Inflammatory macrophage treated with lipopolysaccharide for 4 hours (primary cell): ENCODE measurements at places on chromosomes 11 and 22.

DNA sequence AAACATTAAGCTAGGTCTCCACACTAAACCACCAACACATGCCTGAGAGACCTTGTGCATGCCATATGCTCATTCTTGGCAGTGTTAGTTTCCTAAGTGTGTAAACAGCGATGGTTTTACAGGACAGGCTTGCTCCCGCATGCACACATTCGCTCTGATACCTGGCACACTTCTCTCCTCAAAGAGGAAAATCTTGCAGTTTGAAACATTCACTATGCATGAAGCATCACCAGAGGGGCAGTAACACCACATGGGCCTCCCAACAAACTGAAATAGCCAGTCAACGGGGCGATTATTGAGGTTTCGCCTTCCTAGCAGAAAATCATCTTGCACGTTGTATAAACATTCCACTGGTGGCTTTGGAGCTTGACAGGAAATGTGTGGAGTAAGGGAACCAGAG lies 52.6 kb downstream of the ABTB2 start:
- DNase-seq: no peak

GRCh38 chr22:35638410-35638809 lies 9.8 kb upstream of the APOL6 start:
- DNase-seq: no peak

- DNase-seq: no peak
Observed at GRCh38 chr11:4103269-4103668, 8.7 kb downstream of the RRM1 start.

- no peak for DNase-seq
Observed at GRCh38 chr11:45852018-45852711, 4.9 kb downstream of the CRY2 start.

GRCh38 chr22:42881982-42882656 lies 25.0 kb upstream of the ARFGAP3 start:
- DNase-seq: no peak

GRCh38 chr22:38415046-38415445 lies 40.0 kb downstream of the KCNJ4 start:
- DNase-seq: no peak

GRCh38 chr11:71383461-71383860 lies 64.7 kb downstream of the DHCR7 start:
- no peak for DNase-seq

- DNase-seq: no peak
Observed at GRCh38 chr11:108206171-108206570, 16.3 kb downstream of the NPAT start.

- no peak for DNase-seq
Observed at GRCh38 chr22:33051960-33052839, 6.0 kb downstream of the SYN3 start.

DNA sequence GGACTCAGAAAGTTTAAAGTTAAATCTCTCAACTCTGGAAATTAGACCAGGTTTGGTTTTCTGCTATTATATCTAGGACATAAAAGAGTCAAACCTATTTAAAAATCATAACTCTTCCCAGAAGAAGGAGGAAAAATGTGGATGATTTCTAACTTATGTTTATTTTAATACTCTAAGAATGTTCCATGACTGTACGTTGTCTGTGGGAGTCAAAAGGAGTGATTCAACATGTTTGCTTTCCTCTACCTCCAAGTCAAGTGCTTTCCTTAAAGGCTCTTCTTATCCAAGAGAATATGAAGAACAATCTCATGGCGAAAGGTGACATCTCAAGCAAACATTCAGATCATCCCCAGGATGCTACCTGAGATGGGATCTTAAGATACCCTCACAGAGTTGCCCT lies 21.6 kb downstream of the OR51E1 start:
- no peak for DNase-seq

GRCh38 chr11:81331611-81332235 lies 1401.9 kb downstream of the FAM181B start:
- no peak for DNase-seq

- no peak for DNase-seq
Observed at GRCh38 chr11:13288375-13289029, 10.9 kb downstream of the BMAL1 start.

DNA sequence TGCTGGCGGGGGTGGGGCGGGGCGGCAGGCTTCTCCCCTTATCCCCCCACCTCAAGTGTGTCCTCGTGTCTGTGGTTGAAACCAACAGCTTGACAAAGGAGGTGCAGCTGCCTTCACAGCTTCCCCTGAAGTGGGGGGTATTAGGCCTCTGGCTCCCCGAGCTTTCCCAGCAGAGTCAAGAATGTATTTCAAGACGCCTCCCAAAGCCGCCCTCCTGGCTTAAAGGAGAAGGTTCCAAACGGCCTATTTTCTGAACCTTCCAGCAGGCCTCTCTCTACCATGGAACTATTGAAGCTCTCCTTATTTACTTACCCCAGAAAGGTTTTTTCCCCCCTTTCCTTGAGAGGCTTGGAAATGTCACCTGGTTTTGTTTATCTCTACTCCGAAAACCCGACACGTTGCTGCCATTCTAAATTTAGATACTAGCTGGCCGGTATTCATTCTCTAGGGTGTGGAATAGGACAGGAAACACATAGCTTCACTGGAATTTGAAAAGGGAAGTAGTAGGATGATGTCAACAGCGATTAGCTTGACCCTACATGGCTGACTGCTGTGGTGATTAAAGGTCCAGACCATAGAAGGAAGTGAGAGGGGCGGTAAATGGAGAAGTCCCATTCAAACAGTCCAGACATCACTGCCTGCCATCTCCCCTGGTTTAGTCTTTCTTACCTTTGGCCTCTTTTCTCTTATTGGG lies 671 bp upstream of the PICALM start:
- DNase-seq: peak; percentile 98

GRCh38 chr22:44736581-44737405 lies 15.6 kb upstream of the ARHGAP8 start:
- DNase-seq: no peak
